Fibroblast of skin of right biceps (primary cell): ENCODE measurements at places on chromosomes 11 and 22.
A peak's percentile ranks its signal among the peaks of the same experiment; 100 is the strongest.

DNA sequence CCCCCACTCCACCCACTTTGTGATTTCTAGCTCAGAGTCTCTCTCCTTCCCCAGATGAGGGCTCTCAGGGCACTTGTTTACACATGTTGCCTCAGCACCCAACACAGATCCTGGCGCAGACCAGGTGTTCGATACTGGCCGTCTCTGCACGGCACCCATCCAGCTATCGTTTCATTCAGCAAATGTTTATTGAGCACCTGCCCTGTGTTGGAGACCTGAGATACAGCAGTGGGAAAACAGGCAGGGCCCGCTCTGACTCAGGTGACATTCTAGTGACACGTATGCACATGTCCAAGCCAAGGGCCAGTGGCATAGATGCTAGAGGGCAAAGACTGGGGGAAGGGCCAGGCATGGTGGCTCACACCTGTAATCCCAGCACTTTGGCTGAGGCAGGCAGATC, 71.9 kb downstream of the NFAM1 start:
- DNase-seq, result no peak

GRCh38 chr22:36942556-36942955, 29.1 kb downstream of the CSF2RB start:
- DNase-seq, result no peak

GRCh38 chr11:15724601-15725000, 609.9 kb downstream of the INSC start:
- no peak for DNase-seq

GRCh38 chr22:50729391-50730012, 8.5 kb upstream of the ACR start:
- DNase-seq, result no peak

- DNase-seq, result no peak
Measured at GRCh38 chr11:64562723-64563351, 28.2 kb upstream of the SLC22A12 start.

DNA sequence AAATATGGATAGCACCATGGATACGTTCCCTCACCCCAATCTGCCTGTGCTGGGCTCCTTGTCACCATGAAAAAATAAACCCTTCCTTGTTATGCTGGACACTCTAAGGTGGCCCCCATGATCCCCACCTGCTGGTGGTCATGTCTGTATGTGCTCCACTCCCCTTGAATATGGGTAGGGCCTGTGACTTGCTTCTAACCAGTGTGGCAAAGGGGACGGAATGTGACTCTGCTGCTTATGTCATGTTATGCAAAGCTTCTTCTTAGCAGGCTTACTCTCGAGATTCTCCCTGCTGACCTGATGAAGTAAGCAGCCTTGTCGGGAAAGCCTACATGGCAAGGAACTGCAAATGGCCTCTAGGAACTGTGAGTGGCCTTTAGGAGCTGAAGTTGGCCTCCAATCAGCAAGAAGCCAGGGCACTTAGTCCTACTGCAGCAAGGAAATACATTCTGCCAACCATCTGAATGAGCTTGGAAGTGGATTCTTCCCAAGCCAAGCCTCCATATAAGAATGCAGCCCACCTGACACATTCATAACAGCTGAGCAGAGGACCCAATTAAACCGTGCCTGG, 159.9 kb downstream of the CCDC34 start:
- no peak for DNase-seq

- DNase-seq, result no peak
Measured at GRCh38 chr22:32127904-32128303, 31.2 kb downstream of the C22orf42 start.

GRCh38 chr22:27677905-27678458, 123.6 kb downstream of the MN1 start:
- peak; percentile 29 for DNase-seq

- DNase-seq, result no peak
Measured at GRCh38 chr11:62360685-62361084, 23.4 kb downstream of the ASRGL1 start.

GRCh38 chr22:43001271-43002201, 13.4 kb downstream of the PACSIN2 start:
- DNase-seq, result peak; percentile 53

GRCh38 chr11:68980776-68981065, at the start of gene MRGPRD:
Gene MRGPRD (minus strand): TSS chr11:68980986. CDS start chr11:68980986, 0 bp downstream.
- no peak for DNase-seq

- DNase-seq, result no peak
Measured at GRCh38 chr11:130359419-130359818, 44.7 kb upstream of the ZBTB44 start.

GRCh38 chr11:120272303-120272702, 32.4 kb downstream of the POU2F3 start:
- peak; percentile 85 for DNase-seq

GRCh38 chr11:16805938-16806337, 67.5 kb downstream of the C11orf58 start:
- DNase-seq, result no peak

DNA sequence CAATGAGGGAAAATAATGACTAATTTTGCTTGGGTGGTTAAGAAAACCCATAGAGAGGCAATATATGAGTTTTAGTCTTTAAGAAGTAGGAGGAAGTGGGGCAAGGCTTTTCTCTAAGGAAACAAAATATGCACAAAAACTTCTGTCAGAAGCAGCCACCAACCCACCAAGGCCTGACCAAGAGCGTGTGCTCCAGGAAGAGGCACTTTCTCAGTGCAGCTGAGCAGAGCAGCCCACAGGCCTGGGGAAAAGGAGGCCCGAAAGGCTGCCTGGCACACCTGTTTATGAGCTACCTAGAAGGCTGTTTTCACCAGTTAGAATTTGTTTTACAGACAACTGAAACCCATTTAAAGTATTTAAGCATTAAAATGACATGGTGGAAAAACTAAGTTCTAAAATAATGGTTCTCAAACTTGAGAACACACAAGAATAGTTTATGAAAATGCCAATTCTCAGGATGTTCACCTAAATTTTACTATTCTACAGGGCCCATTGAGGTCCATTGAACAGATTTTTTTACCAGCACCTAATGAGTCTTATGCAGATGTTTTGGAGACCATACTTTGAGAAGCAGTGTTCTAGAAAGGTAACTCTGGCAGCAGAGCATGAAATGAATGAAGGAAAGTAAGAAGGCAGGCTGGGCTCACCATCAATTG, 160.5 kb upstream of the DDI1 start:
- DNase-seq, result no peak

DNA sequence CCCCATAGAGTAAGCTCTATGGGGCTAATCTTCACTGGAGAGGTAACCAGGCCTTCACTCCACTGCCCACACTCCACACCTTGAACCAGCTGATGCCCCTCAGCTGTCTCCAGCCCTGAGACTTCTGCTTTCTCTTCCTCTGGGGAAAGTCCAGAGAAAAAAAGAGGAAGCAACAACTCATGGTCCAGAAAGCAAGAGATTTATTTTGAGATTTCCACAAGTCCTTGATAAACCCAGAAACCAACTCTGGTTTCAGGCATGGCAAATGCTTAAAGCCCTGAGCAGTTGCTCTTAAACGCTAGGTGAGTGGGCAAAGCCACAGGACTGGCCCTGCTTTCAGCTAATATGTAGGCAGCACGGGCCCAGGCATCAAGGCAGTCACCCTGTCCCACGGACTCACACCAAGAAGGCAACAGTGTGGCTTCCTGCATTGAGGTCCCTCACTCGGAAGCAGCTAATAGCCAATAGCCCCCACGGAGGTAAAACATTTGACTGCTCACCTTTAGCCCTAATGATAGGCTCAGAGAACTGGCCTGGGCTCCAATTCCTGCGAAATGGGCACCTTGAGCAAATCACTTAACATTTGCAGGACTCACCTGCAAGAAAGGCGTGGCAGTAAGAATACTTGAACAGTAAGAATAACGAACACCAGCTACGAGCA, 4.3 kb downstream of the CYB561A3 start:
- no peak for DNase-seq

DNA sequence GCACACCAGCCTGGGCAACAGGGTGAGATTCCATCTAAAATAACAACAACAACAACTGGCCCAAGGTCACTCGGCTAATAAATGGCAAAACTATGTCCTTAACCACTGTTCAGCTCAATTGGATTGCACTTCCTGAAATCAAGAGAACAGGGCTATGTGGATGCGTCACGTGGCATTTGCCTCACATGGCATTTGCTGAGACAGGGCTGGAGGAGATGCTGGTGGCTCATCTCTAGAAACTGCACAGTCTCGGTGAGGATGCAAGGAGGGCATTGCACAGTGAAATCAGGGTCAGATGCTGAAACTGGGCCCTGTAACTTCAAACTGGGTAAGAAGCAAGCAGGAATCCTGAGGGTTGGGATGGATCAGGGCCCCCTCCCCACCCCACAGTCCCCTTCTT, 171.9 kb downstream of the BUD13 start:
- DNase-seq, result no peak

- no peak for DNase-seq
Measured at GRCh38 chr11:94068764-94069163, 47.6 kb downstream of the HEPHL1 start.

DNA sequence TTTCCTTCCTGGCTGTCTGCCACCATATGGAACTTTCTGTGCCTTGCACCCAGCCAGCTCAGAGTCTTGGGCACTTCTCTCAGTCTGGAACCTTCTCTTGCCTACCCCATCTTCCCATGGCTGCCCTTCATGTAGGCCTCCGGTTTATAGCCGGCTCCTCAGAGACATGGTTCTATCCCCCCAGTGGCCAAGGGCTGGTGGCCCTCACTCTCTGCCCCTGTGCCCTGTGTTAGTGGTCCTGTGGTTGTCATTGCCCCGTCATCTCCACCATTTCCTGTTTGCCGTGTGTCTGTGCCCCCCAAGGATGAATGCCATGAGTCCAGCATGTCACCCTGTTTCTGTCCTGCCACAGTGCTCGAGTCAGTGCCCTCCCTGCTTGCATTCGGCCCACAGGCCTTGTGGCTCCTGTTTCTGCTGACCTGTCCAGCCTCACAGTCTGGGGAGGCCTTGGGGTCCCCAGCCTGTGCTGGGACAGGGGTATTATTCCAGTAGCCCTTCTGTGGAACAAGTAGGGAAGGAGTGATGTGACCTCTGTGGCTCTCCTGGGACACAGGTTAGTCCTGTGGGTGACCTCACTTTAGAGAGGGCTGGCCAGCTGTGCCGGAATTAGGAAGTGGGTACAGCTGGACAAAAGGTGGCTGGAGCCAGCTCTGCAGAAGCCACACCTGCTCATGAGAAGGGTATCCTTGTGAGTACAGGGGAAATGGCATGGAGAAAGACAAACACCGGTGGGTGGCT, 30.7 kb downstream of the ST3GAL4 start:
- DNase-seq, result no peak

DNA sequence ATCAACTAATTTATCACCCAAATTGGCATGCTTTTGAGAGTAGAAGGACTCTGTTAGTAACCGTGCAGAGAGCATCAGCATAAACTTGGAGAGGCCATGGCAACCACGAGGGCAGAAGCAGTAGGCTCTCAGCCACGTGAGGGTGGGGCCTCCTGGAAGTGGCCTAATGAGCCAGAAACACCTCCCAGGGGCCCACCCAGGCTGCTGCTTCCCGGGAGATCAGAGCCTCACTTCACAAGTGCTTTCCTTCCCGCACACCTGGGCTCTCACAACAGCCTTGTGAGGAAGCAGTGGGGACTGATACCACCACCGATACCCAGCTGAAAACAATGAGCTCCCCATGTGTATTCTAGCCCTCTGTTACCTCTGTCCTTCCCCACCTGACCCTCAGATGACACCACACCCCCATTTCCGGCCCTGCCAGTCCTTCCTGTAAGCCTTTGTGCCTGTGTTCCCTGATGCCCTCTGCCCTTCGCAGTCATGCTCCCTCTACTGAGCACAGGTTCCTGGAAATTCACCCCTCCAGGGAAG, 17.0 kb downstream of the TRIM29 start:
- DNase-seq, result no peak

DNA sequence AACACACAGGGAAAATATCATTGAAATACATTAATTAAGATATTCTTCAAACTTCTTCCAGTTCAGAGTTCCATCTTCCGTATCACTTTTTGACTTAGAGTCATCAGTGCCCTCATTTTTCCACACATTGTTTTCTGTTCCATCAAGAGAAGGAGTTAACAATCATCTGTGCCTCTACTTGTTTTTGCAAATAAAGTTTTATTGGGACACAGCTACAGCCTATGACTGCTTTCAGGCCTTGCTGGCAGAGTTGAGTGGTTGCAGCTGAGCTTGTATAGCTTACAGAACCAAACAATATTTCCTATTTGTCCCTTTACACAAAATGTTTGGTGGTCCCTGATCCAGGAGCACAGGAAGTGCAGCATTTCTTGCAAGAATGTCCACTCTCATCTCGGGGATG, 51.6 kb downstream of the SGSM1 start:
- DNase-seq, result no peak

DNA sequence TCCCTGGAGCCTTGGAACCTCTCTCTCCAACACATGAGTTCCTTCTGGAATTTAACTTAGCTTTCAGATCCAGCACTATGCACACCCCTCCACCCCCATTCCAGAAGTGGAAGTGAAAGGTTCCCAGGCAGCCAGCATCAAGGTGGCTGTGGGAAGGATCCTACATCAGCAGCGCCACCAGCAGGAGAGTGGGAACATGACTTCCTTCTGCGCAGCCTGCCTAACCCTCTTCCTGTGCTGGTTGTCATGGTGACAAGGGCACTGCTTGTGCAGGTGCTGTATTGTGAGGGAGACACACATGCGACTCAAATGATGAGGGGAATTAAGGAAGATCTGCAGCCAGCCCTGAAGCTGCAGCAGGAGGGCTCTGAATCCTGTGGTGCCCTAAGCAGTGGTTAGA, 904.5 kb upstream of the API5 start:
- peak; percentile 41 for DNase-seq

- DNase-seq, result peak; percentile 78
Measured at GRCh38 chr11:114348200-114349191, 51.8 kb downstream of the C11orf71 start.

GRCh38 chr11:64855596-64856304, 11.3 kb upstream of the CDC42BPG start:
- DNase-seq, result no peak

DNA sequence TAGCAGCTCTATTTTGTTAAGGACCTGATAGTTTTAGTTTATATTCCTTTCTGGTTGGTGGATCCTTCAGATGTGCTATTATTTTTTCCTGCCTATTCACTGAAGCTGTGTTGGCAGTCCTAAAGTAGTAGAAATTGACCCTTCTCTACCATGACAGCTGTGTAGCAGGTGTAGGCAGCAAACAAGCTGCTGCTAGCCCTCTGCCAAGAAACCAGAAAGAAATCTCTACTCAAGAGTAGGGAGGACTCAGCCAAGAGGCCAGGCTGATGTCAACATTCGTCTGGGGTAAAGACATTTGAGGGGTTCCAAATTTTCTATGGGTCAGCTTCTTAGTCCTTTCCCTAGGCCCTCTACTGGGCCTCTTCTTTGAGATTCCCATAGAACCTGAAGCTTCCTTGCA, 51.2 kb downstream of the CSTF3 start:
- no peak for DNase-seq

- DNase-seq, result no peak
Measured at GRCh38 chr11:71311176-71311925, 59.0 kb upstream of the SHANK2 start.
